ENCODE measurements at places on chromosomes 12 and 14. TPM values are rescaled to one million over a fixed set of nuclear protein-coding genes. Genes with fewer than 3 reads are reported as not detected.

DNA sequence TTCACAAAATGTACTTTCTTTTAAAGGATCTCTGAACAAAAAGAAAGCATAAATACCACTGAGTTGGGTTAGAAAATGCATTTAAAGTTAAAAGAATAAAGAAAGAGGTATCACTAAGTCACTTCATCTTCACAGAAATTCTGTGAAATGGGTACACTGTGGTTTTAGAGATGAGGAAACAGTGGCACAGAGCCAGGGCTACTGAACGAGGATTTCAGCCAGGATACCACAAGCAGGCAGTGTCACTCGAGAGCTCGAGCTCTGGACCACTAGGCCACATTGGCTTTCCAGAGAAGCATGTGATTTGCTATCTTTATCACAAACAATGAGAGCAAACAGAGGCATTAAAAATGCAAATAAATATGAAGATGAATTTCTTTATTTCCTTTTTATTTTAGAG is 51.0 kb downstream of the WDHD1 start:
- H3K4me1 ChIP-seq: no peaks in the 10 kb centered on the region
- H3K4me3 ChIP-seq: no peak overlapping the region
- H3K36me3 ChIP-seq: peaks cover 18% of the 10 kb centered on the region
- H3K27ac ChIP-seq: no peak overlapping the region
- no peak for DNase-seq

VASH1 gene
- 3.6 TPM for total RNA-seq

GRCh38 chr14:31189346-31190218 is 18.0 kb downstream of the HECTD1 start:
- no peaks in the 10 kb centered on the region for H3K4me1 ChIP-seq
- no peak overlapping the region for H3K4me3 ChIP-seq
- no peak overlapping the region for H3K27ac ChIP-seq
- H3K27me3 ChIP-seq: no peaks in the 10 kb centered on the region
- DNase-seq: no peak

GRCh38 chr12:21538061-21538653 is 12.1 kb downstream of the SPX start:
- no peaks in the 10 kb centered on the region for H3K36me3 ChIP-seq
- H3K4me3 ChIP-seq: no peak overlapping the region
- peaks cover 3% of the 10 kb centered on the region for H3K27me3 ChIP-seq
- no peak overlapping the region for H3K27ac ChIP-seq

BCL2L2 gene
- total RNA-seq: 5.5 TPM
